HepG2 (cell line): ENCODE measurements at places on chromosomes 16 and 17. TPM values are rescaled to one million over a fixed set of nuclear protein-coding genes. Genes with fewer than 3 reads are reported as not detected.

- DNase-seq, result peak; percentile 48
Observed at GRCh38 chr16:87608400-87608985, 6.2 kb downstream of the JPH3 start.

DNA sequence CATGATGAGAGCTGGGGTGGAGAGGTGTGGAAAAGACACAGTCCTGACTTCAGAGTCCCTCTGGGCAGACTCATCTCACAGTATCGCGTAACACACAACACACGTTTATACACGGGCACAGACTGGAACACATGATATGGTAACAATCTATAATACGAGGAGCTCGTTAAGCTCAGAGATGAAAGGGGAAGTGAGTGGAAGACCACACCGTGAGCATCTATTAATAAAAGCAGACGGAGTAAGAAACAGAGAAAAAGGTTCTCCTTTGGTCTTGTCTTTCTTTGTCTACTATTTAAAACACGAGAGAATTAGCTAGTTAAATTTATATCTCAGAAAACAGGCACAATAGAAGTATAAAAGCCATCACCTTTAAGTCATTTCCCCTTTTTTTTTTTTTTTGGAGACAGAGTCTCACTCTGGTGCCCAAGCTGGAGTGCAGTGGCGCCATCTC is 13.5 kb downstream of the ANKRD11 start:
- DNase-seq, result no peak

The FA2H gene
- polyA plus RNA-seq, result 0.09 and 0.20 TPM in 2 replicates

DNA sequence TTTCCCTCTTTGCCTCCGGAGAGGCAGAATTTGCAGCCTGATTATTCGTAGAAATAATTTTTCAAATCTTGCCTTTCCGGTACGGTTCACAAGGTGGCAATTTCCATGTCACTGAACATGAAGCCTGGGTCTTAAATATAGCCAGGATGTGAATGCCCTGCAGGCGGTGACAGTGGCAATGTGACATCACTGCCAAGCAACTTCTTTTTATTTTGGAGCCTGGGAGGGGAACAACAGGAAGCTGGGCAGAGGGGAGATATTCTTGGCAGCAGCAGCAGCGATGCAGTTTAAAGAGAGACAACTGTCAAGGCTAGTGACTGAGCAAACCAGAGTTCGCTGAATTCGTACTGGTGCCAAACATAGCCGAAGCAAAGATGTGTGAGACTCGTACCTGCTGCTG is 171.1 kb downstream of the SNX29 start:
- no peak for DNase-seq

DNA sequence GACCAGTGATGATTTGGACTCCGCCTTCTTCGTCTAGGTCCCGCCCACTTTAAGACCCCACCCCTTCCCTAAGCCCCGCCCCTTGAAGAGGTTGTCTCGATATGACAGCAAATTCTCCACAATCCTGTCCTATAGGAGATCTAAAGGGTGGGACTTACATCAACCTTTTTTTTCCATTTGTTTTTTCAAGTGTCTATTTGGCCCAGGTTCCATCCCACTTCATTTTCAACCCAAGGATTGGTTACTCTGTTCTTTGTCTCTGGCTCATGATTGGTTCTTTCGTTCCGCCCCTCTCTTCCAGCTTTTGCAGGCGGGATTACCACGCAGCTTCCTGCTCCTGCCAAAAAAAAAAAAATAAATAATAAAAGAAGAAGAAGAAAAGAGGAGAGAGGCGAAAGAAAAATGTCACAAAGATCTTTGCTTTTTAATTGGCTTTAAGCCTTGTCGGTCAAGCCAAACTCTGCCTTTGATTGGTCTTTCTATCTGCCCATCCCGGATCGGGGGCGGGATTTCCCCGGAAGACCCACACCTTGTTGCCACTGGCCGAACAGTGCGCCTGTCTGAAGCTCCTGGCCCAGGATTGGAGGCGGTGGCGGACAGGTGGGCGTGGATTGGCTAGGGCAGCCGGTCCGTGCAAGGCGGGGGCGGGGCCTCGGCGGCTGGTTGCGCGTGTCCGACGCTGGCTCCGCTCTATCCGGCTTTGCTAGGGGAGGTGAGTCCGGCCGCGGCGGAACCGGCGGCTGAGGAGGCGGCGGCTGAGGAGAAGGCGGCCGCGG is 1.2 kb upstream of the NLK start:
- DNase-seq, result peak; percentile 99

DNA sequence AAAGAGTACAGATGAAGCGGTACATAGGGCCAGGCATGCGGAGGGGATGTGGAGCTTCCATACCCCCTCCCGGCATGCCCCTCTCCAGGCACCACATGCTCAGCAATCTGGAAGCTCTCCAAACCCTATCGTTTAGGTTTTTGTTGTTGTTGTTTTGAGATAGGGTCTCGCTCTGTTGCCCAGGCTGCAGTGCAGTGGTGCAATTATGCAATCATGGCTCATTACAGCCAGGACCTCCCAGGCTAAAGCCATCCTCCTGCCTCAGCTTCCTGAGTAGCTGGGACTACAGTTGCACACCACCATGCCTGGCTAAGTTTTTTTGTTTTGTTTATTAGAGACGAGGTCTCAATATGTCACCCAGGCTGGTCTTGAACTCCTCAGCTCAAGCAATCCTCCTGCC is 50.8 kb downstream of the WWOX start:
- DNase-seq, result no peak

DNA sequence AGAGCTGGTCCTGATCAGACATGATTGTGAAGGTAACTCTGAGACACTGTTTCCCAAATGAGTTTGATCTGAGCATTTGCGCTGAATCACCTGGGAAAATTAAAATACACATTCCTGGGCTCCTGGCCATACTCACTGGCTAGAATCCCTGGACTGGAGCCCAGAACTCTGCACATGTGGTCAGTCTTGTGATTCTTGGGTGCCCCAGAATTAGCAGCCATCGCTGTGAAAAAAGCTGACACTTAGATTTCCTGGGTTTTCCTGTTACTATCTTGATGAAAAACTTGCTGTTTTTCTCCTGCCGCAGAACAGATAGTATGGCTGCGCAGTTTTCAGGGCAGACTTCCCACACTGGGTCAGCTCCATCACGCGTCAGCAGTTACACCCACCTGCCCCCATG is 24.6 kb downstream of the NECAB2 start:
- DNase-seq, result no peak

The TP53TG3B gene
- polyA plus RNA-seq, result not detected in 2 replicates

The PDIA2 gene
- polyA plus RNA-seq, result 1.9 and 2.9 TPM in 2 replicates

The ZG16 gene
- polyA plus RNA-seq, result 0.01 and 0.04 TPM in 2 replicates

The CA5A gene
- polyA plus RNA-seq, result 66.8 and 70.0 TPM in 2 replicates

GRCh38 chr16:11417487-11417886 is 72.2 kb downstream of the RMI2 start:
- no peak for DNase-seq

- peak; percentile 85 for DNase-seq
Observed at GRCh38 chr16:58661199-58661830, 23.3 kb downstream of the SLC38A7 start.

- DNase-seq, result no peak
Observed at GRCh38 chr17:74917430-74917829, 5.6 kb downstream of the USH1G start.

GRCh38 chr17:44121997-44122815 is 1.2 kb downstream of the HDAC5 start:
- no peak for DNase-seq

The CD19 gene
- polyA plus RNA-seq, result 1.1 and 1.2 TPM in 2 replicates

GRCh38 chr17:4850246-4850645 is 17.1 kb downstream of the MINK1 start:
- DNase-seq, result no peak

DNA sequence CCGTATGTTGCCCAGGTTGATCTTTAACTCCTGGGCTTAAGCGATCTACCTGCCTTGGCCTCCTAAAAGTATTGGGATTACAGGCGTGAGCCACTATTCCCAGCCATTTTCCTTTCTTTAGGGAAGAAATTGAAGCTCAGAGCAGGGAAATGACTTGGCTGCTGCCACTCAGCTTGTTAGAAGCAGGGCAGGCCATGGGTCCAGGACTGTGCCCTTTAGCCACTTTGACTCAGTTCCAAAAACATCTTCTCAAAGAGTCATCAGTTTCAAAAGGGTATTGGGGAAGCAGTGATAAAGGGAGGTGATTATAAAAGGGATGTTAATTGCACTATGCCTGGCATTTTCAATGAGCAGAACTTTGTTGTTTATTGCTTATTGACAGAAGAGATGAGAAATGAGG is 402.8 kb downstream of the SNX29 start:
- DNase-seq, result no peak

GRCh38 chr17:21204935-21205334 is 9.0 kb downstream of the TMEM11 start:
- no peak for DNase-seq

- DNase-seq, result no peak
Observed at GRCh38 chr16:74601126-74601871, 5.6 kb downstream of the GLG1 start.

The CDRT15L2 gene
- not detected in 2 replicates for polyA plus RNA-seq

The KRTAP17-1 gene
- not detected in 2 replicates for polyA plus RNA-seq

DNA sequence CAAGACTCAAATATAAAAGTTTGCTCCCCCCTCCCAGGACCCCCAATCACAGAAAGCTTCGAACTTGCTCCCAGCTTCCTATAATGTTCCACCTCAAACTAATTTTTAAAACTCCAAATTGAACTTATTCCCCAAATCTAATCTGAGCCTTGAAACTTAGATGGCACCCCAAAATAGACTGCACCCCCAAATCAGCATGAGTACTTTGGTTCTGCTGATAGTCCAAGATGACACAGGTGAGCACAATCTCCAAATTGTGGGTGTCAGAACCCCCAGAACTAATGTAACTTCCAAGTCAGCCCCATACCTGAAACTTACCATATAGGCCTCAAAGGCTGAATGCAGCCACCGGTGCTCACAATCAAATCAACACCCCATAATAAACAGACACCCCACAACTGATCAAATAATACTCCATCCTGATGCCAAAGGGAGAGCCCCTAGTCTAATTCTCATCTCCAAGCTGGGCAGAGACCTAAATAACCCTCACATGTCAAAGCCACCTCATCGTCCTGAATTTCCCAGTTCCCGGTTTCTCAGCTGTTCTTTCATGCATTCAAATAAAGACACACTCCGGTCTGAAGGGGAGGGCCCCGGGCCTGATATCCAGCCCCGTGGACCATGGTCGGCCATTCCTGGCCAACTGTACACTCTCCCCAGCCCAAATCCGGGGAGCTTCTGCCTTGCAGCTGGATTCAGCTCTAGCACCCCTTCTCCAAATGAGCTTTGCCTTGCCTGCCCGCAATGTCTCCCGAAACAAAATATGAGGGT is 1.8 kb upstream of the BCL6B start:
- no peak for DNase-seq

GRCh38 chr16:8173111-8173644 is 417.1 kb downstream of the TMEM114 start:
- peak; percentile 98 for DNase-seq

DNA sequence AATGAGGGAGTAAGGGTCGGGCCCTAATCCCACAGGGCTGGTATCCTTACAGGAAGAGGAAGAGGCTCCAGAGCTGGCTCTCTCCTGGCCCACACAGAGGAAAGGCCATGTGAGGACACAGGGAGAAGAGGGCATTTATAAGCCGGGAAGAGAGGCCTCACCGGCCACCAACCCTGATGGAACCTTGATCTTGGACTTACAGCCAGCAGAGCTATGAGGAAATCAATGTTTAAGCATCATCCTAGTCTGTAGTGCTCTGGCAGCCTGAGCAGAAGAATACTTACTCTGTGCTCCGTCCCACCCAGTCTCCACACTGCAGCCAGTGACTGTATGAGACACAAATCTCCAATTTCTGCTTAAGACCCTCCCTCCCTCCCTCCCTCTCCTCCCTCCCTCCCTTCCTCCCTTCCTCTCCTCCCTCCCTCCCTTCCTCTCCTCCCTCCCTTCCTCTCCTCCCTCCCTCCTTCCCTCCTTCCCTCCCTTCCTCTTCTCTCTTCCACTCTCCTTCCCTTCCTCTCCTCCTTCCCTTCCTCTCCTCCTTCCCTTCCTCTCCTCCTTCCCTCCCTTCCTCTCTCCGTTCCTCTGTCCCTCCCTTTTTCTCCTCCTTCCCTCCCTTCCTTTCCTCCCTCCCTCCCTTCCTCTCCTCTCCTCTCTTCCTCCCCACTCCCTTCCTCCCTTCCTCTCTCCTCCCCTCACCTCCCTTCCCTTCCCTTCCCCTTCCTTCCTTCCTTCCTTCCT is 8.9 kb upstream of the TMEM220 start:
- peak; percentile 49 for DNase-seq

- no peak for DNase-seq
Observed at GRCh38 chr17:79466562-79467350, 144.1 kb downstream of the RBFOX3 start.

The PERCC1 gene
- polyA plus RNA-seq, result not detected in 2 replicates

GRCh38 chr17:81200695-81201580 is 21.8 kb downstream of the CEP131 start:
- peak; percentile 62 for DNase-seq

- no peak for DNase-seq
Observed at GRCh38 chr16:27320261-27321012, 6.7 kb downstream of the IL4R start.

The NKD1 gene
- 86.1 and 121 TPM in 2 replicates for polyA plus RNA-seq
